SK-N-SH (cell line): ENCODE measurements at places on chromosomes 5 and 9. TPM values are rescaled to one million over a fixed set of nuclear protein-coding genes. Genes with fewer than 3 reads are reported as not detected.

SHC3 gene
- 3.2 and 4.7 TPM in 2 replicates for polyA plus RNA-seq

GRK6 gene
- polyA plus RNA-seq = 35.9 and 39.5 TPM in 2 replicates

PCDHB10 gene
- 1.4 and 1.5 TPM in 2 replicates for polyA plus RNA-seq

RGS7BP gene
- polyA plus RNA-seq = not detected in 2 replicates

SPINK4 gene
- not detected in 2 replicates for polyA plus RNA-seq
